Mesendoderm (in vitro differentiated cells): ENCODE measurements at places on chromosomes 11 and 22.

DNA sequence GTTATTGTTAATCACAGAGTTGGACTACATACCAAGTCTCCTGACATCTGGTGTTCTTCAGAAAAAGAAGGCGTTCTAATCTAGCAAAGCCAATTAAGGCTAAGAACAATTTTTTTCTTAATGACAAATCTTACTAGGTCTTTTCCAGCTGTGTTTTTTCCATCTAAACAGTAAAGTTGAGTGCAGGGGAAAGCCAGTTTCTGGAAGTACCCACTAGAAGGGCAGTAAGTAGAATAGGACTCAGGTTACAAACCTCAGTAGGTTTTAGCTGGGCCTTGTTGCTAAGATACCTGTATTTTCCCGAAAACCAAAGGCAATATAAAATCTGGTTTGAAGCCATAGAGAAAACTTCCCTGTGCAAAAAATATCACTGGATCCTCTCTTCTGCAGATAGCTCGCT is 351.9 kb downstream of the ETS1 start:
- DNase-seq: peak; percentile 15

- DNase-seq: no peak
Measured at GRCh38 chr11:6228520-6228919, 5.9 kb downstream of the FHIP1B start.

- peak; percentile 37 for DNase-seq
Measured at GRCh38 chr11:122779047-122779629, 59.2 kb upstream of the CRTAM start.

- peak; percentile 71 for DNase-seq
Measured at GRCh38 chr11:47514825-47515647, 37.9 kb downstream of the CELF1 start.

DNA sequence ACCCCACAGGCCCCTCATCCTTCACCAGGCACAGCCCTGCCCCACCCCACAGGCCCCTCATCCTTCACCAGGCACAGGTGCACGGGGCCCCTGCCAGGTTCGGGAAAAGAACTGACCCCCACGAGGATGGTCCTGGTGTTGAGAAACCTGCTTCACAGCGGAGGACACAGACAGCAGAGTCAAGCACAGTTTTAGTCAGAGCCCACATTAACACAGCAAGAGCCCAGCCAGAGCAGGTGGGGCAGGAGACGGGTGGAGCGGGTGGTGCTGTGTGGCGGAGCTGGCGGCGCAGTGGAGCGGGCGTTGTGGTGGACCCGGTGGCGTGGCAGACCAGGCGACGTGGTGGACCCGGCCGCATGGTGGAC is 1085.5 kb downstream of the BRD1 start:
- no peak for DNase-seq

DNA sequence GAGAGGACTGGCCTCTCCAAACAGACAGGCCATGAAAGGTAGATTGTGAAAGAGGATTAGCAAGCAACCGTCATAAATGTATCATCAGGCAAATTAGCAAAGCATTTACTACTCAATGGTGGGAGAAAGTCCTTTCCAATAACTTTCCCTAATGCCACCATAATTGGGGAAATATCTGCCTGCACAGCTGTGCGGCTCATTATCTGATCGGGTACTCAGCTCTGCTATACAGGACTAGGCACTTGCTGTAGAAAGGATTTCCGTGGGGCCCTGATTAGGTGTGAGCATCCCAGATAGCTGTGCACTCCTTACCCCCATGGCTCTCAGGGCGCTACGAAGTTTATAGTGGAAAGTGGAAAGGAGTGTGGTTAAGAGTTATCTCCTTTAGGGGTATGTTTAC is 309.7 kb upstream of the PLET1 start:
- DNase-seq: no peak

DNA sequence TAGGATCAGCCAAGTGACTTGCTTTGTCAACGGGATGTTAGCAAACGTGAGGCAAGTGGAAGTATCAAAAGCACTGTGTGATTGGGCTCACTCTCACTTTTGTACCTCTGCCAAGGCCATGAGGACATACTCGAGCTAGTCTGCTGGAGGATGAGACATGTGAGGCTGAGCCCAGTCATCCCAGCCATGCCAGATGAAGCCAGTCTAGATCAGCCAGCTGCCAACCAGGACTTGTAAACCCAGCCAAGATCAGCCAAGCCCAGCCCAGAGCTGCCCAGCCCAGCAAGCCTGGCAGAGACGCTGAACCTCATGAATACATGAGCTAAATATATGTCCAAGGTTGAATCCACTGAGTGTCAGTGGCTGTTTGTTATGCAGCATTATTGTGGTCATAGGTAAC is 369.7 kb downstream of the MN1 start:
- no peak for DNase-seq

DNA sequence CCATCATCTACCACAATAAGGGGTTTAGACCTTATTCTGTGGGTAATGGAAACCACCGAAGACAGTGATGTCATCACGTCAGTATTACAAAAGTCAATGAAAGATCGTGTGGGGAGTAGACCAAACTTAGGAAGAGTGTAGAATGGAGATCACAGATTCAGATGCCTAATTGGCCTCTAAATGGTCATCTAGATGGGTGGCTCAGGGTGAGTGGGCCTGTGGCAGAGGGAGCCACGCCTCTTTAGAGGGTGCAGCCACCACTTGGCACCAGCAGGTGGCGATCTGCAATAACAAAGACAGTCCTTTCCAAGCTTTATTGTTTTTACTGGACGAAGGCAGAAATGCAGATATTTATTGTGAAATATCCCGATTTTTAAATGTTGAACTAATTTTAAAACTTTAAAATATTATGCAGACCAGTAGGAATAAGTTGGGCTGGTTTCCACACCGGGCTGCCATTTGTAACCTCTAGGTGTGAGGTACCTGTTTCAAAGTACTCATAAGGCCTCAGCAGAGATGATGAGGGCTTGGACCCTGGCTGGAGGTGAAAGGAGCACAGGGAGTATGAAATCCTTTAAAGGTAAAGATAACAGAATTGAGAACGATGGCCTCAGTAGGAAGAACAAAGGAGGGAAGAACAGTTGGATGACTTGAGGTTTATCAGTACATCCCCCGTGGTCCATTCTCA is 222.0 kb downstream of the DBX1 start:
- DNase-seq: peak; percentile 61

DNA sequence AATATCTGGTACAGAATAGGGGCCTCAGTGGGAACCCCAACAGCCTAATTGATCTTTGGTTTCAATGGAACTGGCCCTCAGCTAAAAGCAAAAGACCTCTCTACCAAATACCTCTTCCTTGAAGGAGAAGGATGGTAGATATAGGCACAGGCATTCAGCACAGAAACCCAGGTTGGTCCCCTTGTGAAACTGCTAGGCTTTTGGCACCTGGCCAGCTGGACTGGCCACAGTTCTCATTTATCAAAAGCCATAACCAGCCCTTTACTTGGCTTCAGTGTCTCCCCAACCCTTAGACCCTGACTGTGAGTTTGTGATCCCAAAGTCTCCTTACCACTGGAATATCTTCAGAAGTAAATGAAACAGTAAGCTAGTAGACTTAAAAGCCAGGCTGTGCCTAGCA is 152.9 kb downstream of the TENM4 start:
- no peak for DNase-seq

DNA sequence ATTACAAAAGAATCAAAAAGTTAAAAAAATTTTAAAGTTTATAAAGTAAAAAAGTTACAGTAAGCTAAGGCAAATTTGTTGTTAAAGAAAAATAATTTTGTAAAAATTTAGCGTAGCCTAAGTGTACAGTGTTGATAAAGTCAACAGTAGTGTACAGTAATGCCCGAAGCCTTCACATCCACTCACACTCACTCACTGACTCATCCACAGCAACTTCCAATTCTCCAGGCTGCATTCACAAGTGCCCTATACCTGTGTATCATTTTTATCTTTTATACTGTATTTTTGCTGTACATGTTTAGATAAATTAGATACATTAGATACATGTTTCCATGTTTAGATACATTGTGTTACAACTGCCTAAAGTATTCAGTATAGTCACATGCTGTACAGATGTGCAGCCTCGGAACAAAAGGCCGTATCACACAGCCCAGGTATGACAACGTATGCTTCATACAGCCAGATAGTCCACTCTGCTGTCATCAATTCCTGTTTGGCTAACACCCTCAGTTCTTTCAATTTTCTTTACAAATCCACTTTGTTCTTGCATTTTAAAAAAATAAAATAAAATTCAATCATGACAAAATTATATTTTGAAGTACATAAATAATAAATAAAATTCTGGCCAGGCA is 80.7 kb downstream of the RBFOX2 start:
- no peak for DNase-seq

GRCh38 chr11:115556984-115557383 is 52.8 kb upstream of the CADM1 start:
- no peak for DNase-seq

DNA sequence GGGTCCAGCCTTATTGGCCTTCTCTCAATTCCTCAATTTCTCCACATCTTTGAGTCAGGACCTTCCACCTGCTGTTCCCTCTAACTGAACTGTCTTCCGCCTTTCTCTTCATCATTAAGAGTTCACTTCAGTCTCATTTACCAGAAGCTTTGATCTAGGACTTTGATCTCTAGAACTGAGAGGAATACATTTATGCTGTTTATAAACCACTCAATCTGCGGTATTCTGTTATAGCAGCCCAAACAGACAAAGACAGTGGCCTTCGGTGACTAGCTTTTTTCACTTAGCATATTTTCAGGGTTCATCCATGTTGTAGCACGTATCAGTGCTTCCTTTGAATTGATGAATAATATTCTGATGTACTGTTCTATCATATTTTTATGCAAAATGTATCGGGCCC is 10.5 kb downstream of the CLPB start:
- DNase-seq: no peak

DNA sequence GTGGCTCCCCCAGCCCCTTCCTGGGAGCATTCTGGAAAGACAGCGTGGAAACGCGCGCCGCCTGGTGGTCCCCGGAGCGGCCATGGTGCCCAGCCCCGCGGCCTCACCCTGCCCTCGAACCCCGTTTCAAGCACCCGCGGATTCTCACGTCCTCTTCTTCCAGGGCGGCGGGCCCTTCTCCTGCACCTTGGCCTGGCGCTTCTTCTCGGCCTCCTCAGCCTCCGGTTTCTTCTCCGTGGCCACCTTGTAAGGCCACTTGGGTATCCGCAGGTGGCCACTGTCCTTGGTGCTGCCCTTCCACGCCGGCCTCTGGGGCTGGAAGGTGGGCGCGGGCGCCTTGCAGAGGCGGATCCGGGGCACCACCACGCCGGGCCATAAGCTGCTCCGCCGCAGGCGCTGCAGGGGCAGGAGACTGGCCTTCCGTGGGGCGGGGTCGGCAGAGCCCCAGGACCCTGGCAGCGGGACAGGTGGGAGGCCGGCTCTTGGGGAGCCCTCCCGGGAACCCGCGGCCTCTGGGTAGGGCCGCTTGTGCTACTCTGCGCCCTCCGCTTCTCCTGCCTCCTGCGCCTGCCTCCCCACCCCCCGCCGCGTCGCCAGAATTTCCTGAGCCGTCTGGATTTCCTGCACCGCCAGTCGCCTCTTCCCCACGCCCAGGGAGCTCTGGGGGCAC is 83.4 kb downstream of the TRIM51G start:
- no peak for DNase-seq

GRCh38 chr22:50613291-50613981 is 12.8 kb downstream of the MAPK8IP2 start:
- no peak for DNase-seq

- DNase-seq: no peak
Measured at GRCh38 chr11:93370260-93370659, 39.7 kb downstream of the DEUP1 start.

DNA sequence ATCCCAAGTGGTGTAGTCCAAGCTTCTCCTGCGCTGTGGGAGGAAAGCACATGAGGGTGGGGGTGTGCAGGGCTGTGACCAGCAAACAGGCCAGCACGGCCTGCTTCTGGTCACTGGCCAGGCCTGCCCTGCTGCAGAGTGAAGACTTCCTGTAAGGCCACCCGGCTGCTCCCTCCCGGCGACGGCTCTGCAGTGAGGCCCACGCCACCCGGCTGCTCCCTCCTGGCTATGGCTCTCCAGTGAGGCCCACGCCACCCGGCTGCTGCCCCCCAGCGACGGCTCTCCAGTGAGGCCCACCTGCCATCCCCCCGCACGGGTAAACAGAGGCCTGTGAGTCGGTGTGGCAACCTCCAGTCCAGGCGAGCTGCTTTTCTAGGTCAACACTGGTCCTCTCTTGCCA is 31.4 kb upstream of the BRSK2 start:
- no peak for DNase-seq

- DNase-seq: peak; percentile 98
Measured at GRCh38 chr11:120335908-120336640, at the start of gene ARHGEF12. Gene ARHGEF12, plus strand, starts transcription at chr11:120336413. Its CDS starts 831 bp downstream, at chr11:120337244.

DNA sequence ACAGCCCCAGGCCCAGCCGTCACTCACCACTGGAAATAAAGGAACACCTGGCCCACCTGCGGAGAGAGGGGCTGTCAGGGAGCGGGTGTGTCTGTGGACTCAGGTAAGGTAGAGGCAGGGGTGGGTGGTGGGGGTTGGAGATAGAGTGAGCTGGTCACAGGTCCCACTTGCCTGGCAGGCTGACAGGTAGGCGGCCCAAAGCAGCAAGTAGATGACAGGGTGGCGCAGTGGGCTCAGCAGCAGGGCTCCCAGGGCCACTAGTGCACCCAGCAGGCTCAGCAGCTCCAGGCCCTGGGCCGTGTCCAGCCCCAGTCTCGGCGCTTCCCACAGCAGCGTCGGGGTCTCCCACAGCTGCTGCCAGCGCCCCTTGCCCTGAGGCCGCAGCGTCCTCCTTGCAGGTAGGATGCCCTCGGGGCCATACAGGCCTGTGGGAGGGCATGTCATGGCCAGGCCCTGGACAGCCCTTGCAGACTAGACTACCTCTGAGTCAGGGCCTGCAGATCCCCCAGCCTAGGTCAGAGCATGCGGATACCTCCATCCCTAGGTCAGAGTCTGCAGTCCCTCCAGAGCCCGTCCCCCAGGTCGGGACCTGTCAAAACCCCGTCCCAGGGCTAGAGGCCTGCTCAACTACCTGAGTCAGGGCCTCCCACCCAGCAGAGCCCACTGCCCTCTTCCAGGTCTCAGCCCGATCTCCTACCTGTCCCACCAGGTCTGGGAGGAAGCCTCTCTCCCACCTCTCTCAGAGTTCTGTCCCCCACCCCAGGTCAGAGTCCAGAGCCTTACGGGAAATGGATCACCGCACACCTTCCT is 686 bp downstream of the LMF2 start:
- DNase-seq: no peak

DNA sequence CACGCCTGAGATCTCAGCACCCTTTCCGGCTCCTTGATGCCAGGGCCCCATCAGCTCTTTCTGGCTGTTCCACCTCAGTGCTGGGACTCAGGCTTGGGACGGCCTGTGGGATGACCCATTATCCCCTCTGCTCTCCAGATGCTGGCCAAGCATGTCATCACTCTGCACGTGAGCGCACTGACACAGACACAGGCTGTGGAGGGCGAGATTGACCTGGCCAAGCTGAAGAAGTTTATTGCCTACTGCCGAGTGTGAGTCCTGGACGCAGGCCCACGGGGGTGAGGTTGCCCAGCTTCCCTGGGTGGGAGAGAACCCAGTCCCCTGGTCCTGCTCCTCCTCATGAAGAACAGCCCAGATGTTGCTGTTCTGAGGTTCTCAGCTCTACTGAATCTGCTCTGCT is 17.7 kb downstream of the MCM5 start:
- DNase-seq: no peak

- no peak for DNase-seq
Measured at GRCh38 chr22:40449676-40450035, 79.3 kb downstream of the SGSM3 start.
